ENCODE measurements at places on chromosomes 5 and 9.

- DNase-seq, result no peak
Measured at GRCh38 chr9:126448136-126448535, 121.5 kb downstream of the MVB12B start.

DNA sequence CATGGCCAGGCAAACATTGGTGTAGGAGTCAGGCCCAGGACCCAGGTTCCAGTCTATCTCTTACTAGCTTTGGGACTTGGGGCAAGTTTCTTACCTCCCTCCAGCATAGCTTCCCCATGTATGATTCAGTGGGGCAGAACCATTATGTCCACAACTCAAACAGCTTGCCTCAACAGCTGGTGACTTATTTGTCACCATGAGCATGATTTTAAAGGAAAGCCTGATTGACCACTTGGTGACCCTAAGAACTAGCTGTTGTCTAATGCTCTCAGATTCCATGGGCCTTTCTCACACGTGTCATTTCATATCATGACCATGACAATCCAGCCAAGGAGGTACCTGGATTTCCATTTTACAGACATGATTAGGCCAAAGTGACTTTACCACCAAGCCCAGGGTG lies 126.4 kb downstream of the TTLL11 start:
- no peak for DNase-seq

GRCh38 chr5:66931651-66932050 lies 264.9 kb downstream of the CD180 start:
- no peak for DNase-seq

GRCh38 chr9:105114318-105114717 lies 130.1 kb upstream of the SLC44A1 start:
- no peak for DNase-seq

Measured in HuH-7 (cell line).